ENCODE measurements at places on chromosomes 2 and 18.

DNA sequence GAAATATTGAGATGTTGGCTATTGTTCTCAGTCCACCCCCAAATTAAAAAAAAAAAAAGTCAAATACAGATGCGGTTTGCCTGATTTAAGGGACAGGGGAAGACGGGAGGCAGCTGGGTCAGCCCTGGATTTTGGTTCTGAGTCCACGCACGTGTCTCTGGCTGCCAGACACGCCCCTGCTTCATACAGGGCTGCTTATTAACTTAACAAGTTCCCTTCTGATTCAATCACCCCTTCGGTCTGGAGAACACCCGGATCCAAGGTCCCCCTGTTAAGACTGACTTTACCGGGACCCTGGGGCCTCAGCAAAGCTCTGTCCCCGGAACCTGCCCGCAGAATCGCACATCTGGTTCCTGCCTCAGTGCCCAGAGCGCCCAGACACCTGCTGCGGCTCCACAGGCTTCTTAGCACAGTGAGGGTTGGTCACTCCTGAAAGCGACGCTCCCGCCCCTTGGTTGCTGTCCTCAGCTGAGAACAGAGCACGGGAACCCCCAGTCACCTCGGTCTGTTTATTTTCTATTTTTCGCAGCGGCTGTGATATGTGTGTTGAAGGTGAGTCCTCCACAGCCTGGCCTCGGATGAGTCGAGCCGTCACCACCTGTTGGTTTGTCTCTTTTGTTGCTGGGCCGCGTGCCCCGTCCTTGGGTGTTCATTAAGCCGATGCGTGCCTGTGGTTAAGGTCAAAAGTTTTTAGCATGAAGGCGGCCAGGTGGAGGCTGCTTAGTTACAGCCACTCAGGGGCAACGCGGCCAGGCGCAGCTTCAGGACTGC is 57.2 kb downstream of the RTP5 start:
- no peaks in the 10 kb centered on the region for H3K36me3 ChIP-seq
- no peak overlapping the region for H3K4me3 ChIP-seq
- no peak overlapping the region for H3K27ac ChIP-seq
- no peaks in the 10 kb centered on the region for H3K4me1 ChIP-seq

- no peak overlapping the region for H3K27ac ChIP-seq
- H3K4me3 ChIP-seq, result no peak overlapping the region
- ATAC-seq, result no peak
- H3K27me3 ChIP-seq, result no peaks in the 10 kb centered on the region
Measured at GRCh38 chr2:21559351-21559750, 435.6 kb downstream of the TDRD15 start.

DNA sequence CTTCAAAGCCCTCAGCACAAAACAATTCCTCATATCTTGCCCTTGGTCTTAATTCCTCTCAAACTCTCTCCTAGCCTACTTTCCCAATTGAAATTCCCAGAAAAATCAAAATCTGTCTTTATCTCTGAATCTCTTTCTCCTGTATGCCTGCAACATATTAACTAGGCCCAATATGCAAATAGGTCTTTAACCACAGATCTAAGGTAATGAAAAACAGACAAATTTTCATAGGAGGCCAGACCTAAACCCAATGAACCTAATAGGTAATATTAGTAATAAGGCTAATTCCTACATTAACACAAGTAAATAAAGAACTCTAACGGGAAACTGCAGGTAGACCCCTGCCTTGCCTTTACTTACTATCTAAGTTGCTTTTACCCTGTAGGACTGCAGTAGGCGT is 41.4 kb downstream of the WDR33 start:
- H3K27ac ChIP-seq, result no peak overlapping the region
- H3K36me3 ChIP-seq, result peaks cover 60% of the 10 kb centered on the region
- H3K27me3 ChIP-seq, result no peaks in the 10 kb centered on the region
- H3K4me1 ChIP-seq, result no peaks in the 10 kb centered on the region
- H3K4me3 ChIP-seq, result no peak overlapping the region
- ATAC-seq, result no peak

DNA sequence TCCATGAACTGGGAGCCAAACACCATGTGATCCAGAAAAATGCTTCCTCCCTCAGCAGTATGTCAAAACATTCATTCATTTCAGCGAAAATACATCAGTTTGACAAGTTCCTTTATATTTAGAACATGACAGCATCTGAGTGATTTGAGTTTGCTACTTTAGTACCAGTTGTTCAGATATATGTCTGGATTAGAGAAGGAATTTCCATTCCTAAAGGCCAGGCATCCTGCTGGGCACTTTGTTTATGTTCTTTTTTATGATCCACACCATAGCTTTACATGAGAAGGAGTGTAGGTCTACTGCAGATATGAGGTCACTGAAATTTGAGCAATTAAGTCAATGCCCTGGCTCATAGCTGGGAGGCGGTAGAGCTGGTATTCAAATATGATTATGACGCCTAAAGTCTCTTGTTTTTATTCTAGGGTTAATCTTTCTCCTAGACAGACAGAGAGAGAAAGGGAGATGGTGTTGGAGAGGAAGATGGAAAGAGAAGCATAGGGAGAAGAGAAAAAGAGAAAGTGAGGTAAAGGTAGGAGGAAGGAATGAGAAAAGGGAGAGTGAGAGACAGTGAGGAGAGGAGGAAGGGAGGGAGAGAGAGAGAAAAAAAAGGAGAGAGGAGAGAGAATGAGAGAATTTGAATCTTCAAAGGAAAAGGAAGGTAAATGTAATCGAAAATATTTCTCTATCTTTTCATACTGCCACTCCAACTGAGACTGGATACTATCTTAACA is 839.5 kb upstream of the FANCL start:
- no peak overlapping the region for H3K4me3 ChIP-seq
- no peak overlapping the region for H3K27ac ChIP-seq
- H3K4me1 ChIP-seq, result peaks cover 4% of the 10 kb centered on the region
- ATAC-seq, result no peak

GRCh38 chr2:151576080-151576479 is 158.2 kb downstream of the NEB start:
- H3K27ac ChIP-seq, result no peak overlapping the region
- H3K4me3 ChIP-seq, result no peak overlapping the region
- no peaks in the 10 kb centered on the region for H3K4me1 ChIP-seq
- no peak for ATAC-seq

- no peak overlapping the region for H3K4me3 ChIP-seq
- no peaks in the 10 kb centered on the region for H3K4me1 ChIP-seq
- no peaks in the 10 kb centered on the region for H3K36me3 ChIP-seq
- H3K27me3 ChIP-seq, result no peaks in the 10 kb centered on the region
- no peak for ATAC-seq
Measured at GRCh38 chr18:31450409-31450808, 2.9 kb downstream of the DSG3 start.

DNA sequence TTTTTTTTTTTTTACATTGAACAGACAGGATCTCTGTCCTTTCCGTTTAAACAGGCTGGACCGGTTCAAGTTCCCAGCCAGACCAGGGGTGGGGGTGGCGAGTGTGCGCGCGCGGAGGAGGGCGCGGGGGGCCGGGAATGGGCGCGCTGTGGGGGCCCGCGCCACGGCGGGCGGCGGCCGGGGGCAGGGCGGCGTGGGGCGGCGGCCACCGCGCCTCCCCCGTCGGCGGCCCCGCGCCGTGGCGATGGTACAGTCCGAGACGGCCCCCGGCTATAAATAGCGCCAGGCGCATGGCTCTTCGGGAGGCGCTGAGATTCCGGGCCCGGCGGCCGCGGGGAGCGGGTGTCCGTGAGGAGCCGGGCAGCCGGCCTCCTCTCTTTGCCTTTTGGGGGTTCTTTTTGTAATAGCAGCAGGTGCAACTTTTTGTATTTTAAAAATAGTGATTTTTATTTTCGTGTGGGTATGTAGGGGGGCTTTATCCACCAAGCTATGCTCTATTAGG is 430 bp upstream of the CELF4 start:
- peaks cover 93% of the 10 kb centered on the region for H3K27me3 ChIP-seq
- ATAC-seq, result peak; percentile 62
- no peaks in the 10 kb centered on the region for H3K36me3 ChIP-seq
- no peak overlapping the region for H3K27ac ChIP-seq

- no peak overlapping the region for H3K4me3 ChIP-seq
- no peak for ATAC-seq
- H3K27ac ChIP-seq, result no peak overlapping the region
- H3K4me1 ChIP-seq, result peaks cover 7% of the 10 kb centered on the region
Measured at GRCh38 chr2:58054264-58054663, 7.7 kb downstream of the VRK2 start.

DNA sequence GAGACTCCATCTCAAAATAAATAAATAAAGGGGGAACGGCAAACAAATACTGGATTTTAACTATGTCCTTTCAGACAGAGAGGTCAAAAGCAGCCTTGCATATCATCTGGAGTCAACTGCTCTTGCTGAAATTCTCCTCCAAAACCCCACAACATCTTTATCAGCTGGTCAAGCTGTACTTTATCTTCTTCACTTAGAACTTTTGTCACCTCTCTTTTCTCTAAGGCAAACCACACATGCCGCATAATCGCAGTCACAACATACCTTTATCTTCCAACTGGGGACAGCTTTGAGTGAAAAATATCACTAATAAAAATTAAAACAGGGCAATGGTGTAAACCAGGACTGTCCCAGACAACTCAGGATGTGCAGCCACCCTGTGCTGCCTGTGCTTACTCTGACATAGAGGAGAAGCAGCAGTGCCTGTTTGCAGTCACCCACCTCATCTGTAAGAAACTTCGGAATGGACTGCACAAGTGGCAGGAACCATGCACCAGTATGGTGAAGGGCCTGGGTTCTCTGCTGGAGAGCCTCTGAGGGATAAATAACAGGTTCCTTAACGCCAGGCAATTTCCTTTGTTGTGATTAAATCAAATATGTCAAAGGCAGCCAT is 6.2 kb downstream of the MPPE1 start:
- no peaks in the 10 kb centered on the region for H3K4me1 ChIP-seq
- no peaks in the 10 kb centered on the region for H3K27me3 ChIP-seq
- H3K4me3 ChIP-seq, result no peak overlapping the region
- no peaks in the 10 kb centered on the region for H3K36me3 ChIP-seq

DNA sequence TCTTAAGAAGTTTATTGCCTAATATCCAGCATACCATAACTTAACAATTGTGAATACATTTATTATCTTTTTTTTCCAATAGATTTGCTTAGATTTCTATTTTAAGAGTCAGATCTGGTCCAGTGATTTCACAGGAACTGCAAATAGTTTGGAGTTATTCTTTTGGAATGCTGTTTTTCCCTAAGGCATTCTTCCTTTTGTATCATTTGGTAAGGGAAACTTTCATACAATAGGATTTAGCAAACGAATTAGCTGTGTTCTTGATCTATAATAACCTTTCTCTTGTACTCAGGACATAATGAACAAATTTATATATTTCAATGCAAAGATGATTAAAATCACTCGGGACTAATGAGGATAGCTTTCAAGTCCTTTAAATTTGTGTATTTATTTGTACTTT is 201.6 kb downstream of the ERBB4 start:
- H3K27ac ChIP-seq, result no peak overlapping the region
- no peak overlapping the region for H3K4me3 ChIP-seq
- no peaks in the 10 kb centered on the region for H3K27me3 ChIP-seq
- H3K36me3 ChIP-seq, result no peaks in the 10 kb centered on the region
- no peaks in the 10 kb centered on the region for H3K4me1 ChIP-seq
- ATAC-seq, result no peak

DNA sequence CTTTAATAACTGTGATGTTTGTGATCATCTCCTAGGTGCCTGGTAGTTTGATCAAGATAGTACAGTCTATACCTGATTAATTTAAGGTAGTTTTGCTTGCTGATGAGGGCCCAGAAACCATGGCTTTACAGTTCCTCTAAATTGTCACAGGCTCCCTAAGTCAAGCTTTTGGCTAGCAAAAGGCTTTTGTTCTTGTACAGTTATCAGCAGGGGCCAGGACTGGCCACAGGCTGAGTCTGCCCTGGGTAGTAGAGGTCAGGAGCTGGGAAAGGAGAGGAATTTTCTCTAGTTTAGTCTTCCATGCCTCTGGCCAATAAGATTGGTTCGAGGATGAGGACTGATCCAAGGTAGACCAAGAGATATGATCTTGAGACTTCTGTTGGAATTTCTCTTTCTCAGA is 3.6 kb upstream of the BOD1L2 start:
- H3K27ac ChIP-seq, result no peak overlapping the region
- no peak overlapping the region for H3K4me3 ChIP-seq
- ATAC-seq, result no peak
- H3K27me3 ChIP-seq, result peaks cover 6% of the 10 kb centered on the region

DNA sequence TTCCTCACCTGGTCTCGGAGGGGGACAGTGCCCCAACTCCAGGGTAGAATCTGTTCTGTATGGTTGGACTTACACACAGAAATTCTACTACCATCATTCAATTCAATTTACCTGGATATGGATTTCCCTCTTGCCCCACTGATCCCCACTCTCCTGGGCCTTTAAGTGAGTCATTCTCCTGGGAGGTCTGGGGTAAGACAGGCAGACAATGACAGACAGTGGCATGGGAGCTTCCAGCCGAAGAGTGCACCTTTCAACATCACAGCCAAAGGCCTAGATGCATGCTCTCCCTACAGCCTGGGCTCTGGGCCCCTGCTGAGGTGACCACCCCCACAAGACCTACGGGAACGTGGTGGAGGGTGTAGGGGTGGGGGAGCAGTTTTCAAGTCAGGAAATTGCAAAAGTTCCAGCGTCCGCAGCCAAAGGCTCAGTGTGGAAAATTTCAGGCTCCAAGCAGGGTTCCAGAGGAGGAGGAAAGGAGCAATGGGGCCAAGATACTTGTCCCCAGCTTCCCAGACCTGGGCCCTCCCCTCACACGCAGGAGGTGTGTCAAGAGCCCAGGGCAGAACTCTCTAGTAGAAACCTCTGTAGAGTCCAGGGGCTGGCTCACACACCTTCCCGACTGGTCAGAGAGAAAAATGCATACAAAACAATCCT is 296.4 kb downstream of the CYP26B1 start:
- peaks cover 24% of the 10 kb centered on the region for H3K27me3 ChIP-seq
- H3K27ac ChIP-seq, result no peak overlapping the region
- peak; percentile 36 for ATAC-seq
- no peak overlapping the region for H3K4me3 ChIP-seq
- H3K36me3 ChIP-seq, result no peaks in the 10 kb centered on the region
- peaks cover 11% of the 10 kb centered on the region for H3K4me1 ChIP-seq

DNA sequence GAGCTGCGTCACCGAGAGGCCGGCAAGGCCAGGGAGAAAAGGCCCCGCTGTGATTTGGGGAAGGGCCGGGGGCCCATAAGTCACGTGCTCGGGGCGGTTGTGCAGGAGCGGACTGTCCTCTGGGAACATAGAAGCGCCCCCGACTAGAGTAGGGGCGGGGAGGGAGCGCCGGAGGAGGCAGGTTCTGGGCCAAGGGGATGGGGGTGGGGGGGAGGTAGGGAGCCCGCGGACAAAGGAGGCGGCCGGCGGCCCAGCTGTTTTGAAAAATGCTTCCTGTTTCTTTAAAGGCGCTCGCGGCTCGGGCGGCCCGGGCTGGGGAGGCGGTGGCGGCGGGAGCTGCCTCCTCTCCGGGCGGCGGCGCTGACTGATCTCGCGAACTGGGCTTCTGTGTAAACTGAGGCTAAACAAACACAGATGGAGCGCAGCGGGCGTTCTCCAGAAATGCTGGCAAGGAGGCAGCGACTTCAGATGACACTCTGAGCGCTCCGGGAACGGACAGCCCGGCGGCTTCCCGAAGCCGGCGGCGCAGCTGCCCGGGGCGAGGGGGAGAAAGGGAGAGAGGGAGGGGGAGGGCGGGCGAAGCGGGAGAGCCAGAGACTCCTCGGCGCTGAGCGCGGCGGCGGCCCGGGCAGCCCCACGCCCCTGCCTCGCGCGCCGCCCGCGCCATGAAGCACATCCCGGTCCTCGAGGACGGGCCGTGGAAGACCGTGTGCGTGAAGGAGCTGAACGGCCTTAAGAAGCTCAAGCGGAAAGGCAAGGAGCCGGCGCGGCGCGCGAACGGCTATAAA is at the start of gene ATOH8:
Gene ATOH8, plus strand, starts transcription at position 467 of the 788 bp plus-strand sequence. Its CDS starts 199 bp downstream, at position 666.
- H3K4me3 ChIP-seq, result peak within 1 kb of the TSS; percentile 83
- H3K4me1 ChIP-seq, result peaks cover 93% of the 10 kb centered on the region
- ATAC-seq, result peak; percentile 53
- peak within 1 kb of the TSS; percentile 83 for H3K27ac ChIP-seq
- no peaks in the 10 kb centered on the region for H3K27me3 ChIP-seq
